ENCODE measurements at places on chromosomes 1 and 21.

GRCh38 chr1:61428146-61428545 lies 296.8 kb downstream of the TM2D1 start:
- no peak for ATAC-seq

DNA sequence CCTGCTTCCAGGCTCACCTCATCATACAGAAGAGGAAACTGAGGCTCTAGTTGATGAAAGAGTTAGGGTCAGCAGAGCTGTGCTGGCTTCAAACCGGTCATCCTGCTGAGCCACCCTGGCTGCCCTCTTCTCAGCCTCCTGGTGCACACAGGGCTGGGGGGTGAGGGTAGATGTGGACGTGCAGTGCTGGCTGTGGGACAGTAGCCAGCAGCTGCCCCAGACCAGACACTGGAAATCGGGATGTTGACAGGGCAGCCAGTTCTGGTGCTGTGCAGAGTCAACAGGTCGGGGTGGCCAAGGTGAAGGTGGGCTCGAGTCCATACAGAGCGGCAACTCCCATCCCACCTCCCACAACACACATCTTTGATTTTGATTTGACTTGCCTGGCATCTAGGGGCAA lies 1.5 kb upstream of the CLCNKA start:
- ATAC-seq: no peak

DNA sequence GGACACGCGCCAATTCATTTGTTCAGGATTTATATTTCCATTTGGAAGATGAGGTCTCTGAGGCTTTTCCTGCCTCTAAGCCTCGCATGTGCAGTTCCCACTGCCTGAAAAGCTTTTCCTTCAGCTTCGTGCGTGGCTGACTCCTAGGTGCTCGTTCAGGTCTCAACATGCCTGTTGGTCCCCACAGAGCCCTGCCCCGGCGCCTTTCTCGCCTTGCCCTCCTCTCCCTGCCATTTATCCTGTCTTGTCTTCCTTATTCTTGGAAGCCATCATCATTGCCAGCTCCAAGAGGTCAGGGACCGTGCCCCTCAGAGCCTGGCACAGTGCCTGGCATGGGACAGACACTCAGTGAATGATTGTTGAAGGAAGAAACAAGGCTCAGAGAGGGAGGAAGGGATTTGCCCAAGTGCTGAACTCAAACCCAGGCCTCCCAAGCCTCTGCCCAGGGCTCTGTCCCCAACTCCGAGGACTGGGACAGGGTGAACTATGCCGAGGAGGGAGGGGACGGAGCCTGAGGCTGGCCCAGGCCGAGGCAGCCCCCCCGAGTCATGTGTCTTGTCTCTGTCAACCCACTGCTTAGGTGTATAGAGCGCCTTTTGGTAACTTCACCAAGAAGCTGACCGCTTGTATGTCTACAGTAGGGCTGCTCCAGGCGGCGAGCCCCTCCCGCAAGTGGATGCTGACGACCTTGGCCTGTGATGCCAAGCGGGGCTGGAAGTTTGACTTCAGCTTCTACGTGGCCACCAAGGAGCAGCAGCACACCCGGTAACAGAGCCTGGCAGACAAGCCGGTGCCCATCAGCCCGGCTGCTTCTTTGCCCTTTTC lies 47.3 kb downstream of the DISP3 start:
- ATAC-seq: no peak

- peak; percentile 37 for ATAC-seq
Observed at GRCh38 chr21:42725416-42725930, 72.1 kb downstream of the PDE9A start.

DNA sequence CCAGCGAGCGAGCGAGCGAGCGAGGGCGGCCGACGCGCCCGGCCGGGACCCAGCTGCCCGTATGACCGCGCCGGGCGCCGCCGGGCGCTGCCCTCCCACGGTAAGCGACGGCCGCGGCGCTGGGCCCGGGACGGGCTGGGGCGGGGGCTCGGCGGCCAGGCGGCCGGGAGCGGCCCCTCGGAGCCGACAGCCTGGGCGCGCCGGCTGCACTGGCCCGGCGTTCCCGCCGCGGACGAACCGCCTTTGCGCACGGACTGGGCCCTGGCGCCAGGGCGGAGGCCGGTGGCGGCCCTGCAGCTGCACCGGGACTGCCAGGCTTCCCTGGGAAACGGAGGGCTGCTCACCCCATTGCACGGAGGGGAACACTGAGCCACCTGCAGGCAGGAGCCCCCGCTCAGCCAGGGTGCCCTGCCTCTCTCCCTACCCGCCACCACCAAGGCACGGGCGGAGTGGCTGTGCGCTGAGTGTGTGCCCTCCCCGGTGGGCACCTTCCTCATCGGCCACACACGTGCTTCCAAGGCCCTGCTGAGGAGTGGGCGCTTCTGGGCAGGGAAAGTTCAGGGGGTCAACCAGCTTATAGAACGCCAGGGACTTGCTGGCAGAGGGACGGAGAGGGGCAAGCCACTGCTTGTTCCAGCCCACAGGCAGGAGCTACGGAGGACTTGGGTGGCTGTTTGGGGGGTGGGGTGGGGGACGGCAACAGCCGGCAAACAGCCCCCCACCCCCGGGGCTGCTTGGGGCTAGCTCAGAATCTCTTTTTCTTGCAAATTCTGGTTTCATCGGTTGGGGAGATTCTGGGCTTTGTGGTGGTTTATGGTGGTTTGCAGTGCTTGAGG lies 532 bp downstream of the CSF1 start:
- ATAC-seq: peak; percentile 14

GRCh38 chr21:45324489-45325205 lies 37.0 kb upstream of the POFUT2 start:
- ATAC-seq: no peak

DNA sequence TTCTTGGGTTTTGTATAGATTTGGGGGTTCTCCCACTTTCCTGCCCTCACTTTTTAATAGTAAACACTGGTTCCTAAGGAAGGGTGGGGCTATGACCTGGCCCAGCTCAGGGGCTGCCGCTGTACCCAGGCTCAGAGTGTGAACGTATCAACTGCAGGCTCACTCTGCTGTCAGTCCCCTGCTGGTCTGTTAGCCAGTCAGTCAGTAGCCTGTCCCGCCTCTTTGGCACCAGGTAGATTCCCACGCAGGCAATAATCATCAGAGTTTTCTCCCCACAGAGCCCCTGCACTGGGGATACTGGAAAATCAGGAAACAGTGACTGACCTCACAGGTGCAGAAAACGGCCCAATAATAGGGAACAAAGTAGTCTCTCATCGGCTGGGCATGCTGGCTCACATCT lies 15.0 kb upstream of the ALPL start:
- ATAC-seq: no peak

DNA sequence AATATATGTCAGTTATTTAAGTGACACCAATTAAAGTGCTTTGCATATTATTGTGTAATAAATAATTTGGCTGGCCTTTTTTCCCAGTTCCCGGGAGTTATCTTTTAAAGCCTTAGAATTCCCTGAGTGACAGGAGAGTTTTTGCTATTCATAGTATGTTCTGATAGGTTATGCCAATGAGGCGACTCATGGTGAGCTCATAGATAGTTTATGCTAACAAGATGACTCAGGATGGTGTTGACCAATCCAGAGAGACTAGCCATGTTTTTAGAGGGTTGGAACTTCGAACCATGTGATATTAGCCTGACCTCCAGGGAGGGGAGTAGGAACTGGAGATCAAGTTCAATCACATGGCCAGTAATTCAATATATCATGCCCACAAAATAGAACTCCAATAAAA lies 310.8 kb downstream of the USP25 start:
- ATAC-seq: no peak

DNA sequence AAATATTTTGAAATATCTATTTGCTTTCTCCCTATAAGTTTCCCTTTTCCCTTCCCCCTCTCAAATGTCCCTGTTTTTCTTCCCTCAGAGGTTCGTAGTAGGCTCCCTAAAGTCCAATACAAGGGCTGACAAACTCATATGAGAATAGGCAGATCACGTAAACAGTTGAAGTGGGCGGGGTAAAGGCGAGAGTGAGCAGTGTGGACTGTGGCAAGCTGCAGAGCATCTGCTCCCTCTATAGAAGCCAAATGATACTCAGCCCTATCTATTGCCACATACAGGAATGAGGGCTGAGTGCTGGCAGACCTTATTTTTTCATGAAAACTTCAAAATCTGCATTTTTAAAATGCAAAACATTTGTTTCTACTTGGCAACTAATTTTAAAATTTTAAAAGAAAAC lies 26.3 kb downstream of the PRDX6 start:
- ATAC-seq: no peak

- no peak for ATAC-seq
Observed at GRCh38 chr1:14138687-14139086, 438.7 kb downstream of the PRDM2 start.

- ATAC-seq: no peak
Observed at GRCh38 chr21:21019681-21020080, 21.5 kb downstream of the NCAM2 start.

DNA sequence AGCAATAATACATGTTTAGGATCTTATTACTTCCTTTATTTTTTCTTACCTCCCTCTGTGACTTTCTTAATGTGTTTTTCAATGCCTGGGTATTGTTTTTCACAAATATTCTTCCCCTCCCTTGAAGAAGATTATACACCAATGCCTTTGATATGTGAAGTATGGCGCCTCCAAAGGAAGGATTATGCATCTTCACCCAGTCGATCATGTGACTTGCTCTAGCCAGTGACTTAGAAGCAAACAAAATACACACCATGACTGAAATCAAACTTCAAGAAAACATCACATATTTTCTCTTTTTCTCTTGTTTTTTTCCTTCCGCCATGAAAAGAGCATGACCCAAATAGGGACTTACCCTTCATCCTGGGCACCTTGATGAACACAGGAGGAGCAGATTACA lies 297.1 kb downstream of the NCAM2 start:
- no peak for ATAC-seq

DNA sequence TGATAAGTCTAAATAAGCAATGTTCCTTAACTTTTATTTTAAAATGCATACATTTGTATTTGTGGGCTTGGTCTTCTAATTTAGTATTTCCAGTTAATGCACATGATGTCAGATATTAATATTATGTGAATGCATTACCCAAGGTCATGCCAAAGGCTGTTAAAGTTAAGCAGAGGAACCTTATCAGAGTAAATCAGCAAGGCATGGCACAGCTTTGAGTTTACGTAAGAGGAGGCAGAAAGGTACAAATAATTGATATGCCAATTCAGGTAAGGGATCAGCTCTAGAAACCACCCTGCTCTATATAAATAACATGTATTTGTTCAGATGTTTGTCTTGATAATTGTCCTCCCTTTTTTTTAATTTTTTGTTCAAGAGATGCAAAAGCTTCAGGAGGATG lies 64.5 kb upstream of the CHRM3 start:
- ATAC-seq: no peak

DNA sequence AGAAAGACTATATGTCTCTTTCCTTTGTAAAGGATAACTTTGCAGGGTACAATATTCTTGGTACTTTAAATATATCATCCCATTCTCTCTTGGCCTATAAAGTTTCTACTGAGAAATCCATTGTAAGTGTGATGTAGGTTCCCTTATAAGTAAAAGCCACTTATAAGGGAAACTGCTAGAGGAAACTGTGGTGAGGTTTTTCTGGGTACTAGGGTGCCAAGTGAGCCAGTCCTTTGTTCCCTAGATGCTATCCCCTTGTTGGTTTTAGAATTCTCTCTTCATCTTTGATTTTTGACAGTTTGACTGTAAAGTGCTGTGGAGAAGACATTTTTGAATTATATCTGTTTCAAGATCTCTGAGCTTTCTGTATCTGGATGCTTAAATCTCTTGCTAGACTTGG lies 108.9 kb upstream of the NEK7 start:
- peak; percentile 70 for ATAC-seq

- ATAC-seq: no peak
Observed at GRCh38 chr1:211975152-211975941, 60.0 kb downstream of the INTS7 start.

GRCh38 chr1:213988507-213989001 lies 781 bp downstream of the PROX1 start:
- ATAC-seq: no peak

- no peak for ATAC-seq
Observed at GRCh38 chr1:1783320-1783719, 5.0 kb upstream of the NADK start.

DNA sequence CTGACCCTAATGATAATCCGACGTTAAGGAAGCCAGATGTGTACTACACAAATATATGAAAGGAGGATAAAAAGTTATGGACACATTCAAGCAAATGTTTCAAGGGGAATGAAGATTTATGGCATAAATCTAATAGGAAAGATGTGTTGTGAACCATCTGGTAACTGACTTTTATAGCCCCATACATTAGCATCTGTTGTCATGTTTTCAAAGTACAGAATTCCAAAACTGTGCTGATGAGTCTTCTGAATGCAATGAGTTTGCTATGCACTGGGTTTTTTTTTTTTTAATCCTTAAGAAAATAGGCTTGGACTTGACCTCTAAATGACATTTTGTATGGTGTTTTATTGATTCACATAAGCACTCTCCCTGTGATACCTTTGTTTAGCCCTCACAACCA lies 158.5 kb upstream of the ESRRG start:
- no peak for ATAC-seq

GRCh38 chr1:41696381-41696780 lies 211.9 kb upstream of the EDN2 start:
- ATAC-seq: no peak

GRCh38 chr1:226656601-226657277 lies 82.3 kb downstream of the ITPKB start:
- peak; percentile 16 for ATAC-seq

- ATAC-seq: no peak
Observed at GRCh38 chr1:66452982-66453381, 81.0 kb upstream of the SGIP1 start.

DNA sequence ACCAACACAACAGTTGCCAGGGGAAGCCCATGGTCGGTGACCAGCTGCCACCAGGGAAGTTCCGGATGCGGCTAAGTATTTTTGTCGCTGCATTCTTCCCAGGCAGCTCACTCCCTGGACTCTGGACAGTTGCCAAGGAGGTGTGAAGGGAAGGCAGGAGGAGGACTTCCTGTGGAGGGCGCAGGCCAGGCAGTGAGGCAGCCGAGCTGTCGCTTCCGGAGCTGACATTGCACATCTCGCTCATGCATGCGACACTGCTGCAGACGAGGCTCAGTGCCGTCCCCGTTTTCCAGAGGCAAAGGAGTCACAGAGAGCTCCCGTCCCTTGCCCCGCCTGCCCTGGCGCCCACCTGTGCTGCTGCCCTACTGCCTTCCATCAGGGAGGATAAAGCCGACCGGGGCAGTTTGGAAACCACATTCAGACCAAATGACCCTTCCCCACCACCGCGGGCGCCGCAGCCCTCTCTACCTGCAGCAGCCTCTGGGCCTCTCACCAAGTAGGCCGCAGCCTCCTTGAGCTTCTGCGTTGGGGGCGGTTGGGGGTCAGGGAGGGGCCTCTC lies 81.4 kb downstream of the NENF start:
- ATAC-seq: no peak

DNA sequence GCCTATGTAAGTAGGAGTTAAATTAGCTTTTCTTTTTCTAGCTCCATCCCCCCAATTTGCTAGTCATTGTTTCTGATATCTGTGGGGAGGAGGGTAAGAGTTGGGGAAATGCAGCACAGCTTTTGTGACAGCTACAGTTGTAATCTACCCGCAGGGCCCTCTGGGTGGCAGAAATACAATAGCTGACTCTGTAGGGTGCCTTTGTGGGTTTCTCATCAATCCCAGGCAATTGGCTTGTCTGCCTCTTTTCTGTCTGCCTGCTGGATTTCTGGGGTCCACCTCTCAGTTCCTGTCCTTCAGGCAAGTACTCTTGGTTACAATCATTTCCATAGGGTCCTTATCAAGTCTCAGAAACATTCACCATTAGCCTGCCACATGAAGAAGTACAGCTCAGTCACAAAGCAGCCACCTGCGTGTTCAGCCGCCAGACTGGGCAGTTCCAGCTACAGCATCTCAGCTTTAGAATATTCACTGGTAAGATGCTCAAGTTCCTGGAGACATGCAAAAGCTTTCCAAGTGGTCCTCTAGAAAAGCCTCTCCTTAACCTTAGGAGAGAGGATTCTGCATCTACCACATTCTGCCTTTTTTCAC lies 19.2 kb upstream of the SLC44A5 start:
- ATAC-seq: no peak
